ENCODE measurements at places on chromosomes 12 and 14. TPM values are rescaled to one million over a fixed set of nuclear protein-coding genes. Genes with fewer than 3 reads are reported as not detected.

The AMN gene
- 0.41 TPM for total RNA-seq

The TRMT61A gene
- total RNA-seq, result 14.4 TPM

The TAS2R8 gene
- total RNA-seq, result not detected

The RHEBL1 gene
- 4.3 TPM for total RNA-seq

The ACSM4 gene
- not detected for total RNA-seq

The CAMKK2 gene
- 39.4 TPM for total RNA-seq

The KRT78 gene
- total RNA-seq, result not detected

The PTCSC3 gene
- total RNA-seq, result not detected

The GLI1 gene
- 1.8 TPM for total RNA-seq

The KRT6C gene
- not detected for total RNA-seq

The OVCH1 gene
- total RNA-seq, result not detected

The VTI1B gene
- total RNA-seq, result 34.5 TPM

The NFATC4 gene
- total RNA-seq, result not detected

The BRI3BP gene
- 13.7 TPM for total RNA-seq

Measured in Caki2 (cell line).